Posterior vena cava (tissue), 2 donors: ENCODE measurements at places on chromosomes 6 and 20. TPM values are rescaled to one million over a fixed set of nuclear protein-coding genes. Genes with fewer than 3 reads are reported as not detected.

GRCh38 chr6:11917951-11918738, 94.0 kb upstream of the HIVEP1 start:
- no peak for DNase-seq

GRCh38 chr20:51365670-51366069, 176.8 kb downstream of the NFATC2 start:
- DNase-seq, result peak; percentile 80

GRCh38 chr6:168156742-168157265, 77.8 kb upstream of the FRMD1 start:
- DNase-seq, result no peak

GRCh38 chr20:9995510-9996272, 39.1 kb upstream of the ANKEF1 start:
- no peak for DNase-seq

Gene GSTA2
- total RNA-seq, result not detected

- DNase-seq, result no peak
Measured at GRCh38 chr6:155388591-155388990, 67.0 kb downstream of the NOX3 start.

Gene HLA-F
- 61.8 TPM for total RNA-seq

DNA sequence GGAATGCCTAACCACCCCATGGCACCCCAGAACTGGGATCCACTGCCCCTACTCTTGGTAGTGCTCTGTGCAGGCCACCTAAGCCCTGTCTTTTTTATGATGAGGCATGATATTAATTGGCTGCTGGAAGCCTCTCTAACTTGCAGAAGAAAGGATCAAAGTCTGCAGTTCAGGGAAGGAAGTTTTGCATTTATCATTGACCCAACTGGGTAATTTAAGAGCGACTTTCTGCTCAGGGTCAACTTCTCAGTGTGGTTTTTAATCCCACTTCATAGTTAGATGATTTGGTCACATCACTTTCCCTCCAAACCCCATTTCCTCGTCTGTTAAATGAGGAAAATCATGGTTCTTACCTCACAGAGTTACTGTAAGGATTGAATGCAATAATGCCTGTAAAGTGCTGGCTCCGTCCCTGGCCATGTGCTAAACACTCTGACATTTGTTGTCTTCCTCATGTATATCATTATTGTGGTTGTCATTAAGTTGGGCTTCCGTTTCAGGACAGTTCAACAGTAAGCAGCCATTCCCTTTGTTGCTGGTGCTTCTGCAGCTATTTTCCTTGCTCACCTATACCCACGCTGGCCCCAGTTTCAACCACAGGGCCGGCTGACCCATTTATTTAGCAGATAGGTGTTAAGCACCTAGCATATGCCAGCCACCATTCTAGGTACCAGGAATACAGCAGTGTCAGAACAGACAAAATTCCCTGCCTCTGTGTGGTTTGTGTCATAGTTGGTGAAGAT, 14.2 kb downstream of the E2F3 start:
- no peak for DNase-seq

GRCh38 chr20:20782755-20783154, 70.3 kb upstream of the RALGAPA2 start:
- DNase-seq, result no peak

- peak; percentile 83 for DNase-seq
Measured at GRCh38 chr6:16154904-16155303, 26.0 kb downstream of the MYLIP start.

- no peak for DNase-seq
Measured at GRCh38 chr20:40781327-40782042, 92.4 kb upstream of the MAFB start.

DNA sequence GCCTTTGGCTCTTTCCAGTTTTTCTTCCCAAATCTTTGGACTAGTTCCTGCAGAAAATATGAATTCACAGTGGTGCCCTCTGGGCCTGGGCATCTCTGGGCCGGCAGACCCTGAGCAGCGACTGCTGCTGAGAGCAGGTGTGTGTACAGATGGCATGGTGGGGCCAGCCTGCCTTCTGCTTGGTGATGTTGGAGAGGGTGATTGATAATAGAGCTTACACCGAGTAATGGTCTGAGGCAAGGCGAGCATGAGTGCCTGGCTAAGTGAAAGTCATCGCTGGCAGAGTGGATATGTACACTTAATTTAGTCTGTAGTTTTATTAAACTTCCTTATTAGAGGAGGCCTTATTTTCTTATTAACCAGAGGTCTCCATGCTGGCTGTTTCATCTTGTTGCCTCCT, 156.9 kb downstream of the CDKAL1 start:
- DNase-seq, result no peak

DNA sequence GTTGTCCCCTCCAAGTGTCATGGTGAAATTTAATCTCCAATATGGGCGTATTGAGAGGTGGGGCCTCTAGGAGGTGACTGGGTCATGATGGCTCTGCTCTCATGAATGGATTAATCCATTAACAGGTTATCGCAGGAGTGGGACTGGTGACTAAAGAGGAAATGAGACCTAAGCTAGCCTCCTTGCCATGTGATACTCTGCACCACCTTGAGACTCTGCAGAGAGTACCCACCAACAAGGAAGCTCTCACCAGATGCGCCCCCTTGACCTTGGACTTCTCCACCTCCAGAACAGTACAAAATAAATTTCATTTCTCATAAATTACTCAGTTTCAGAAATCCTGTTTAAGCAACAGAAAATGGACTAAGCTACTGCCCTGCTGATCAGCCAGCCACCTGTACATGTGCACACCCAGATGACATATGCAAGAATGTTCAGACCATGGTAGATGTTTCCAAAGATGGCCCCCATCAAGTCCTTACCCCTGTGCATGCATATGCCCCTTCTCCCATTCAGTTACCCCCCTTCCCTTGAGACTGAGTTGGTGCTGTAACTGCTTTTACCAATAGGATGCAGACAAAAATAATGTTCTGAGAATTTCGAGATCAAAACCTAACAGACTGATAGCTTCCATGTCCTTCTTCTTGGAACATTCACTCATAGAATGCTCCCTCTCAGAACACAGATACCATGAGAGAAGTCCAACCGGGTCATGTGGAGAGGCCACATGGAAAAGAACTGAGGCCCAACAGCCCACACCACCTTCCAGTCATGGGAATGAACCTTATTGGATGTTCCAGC, 28.4 kb downstream of the MAP3K5 start:
- no peak for DNase-seq

Gene CCN6
- total RNA-seq, result not detected

DNA sequence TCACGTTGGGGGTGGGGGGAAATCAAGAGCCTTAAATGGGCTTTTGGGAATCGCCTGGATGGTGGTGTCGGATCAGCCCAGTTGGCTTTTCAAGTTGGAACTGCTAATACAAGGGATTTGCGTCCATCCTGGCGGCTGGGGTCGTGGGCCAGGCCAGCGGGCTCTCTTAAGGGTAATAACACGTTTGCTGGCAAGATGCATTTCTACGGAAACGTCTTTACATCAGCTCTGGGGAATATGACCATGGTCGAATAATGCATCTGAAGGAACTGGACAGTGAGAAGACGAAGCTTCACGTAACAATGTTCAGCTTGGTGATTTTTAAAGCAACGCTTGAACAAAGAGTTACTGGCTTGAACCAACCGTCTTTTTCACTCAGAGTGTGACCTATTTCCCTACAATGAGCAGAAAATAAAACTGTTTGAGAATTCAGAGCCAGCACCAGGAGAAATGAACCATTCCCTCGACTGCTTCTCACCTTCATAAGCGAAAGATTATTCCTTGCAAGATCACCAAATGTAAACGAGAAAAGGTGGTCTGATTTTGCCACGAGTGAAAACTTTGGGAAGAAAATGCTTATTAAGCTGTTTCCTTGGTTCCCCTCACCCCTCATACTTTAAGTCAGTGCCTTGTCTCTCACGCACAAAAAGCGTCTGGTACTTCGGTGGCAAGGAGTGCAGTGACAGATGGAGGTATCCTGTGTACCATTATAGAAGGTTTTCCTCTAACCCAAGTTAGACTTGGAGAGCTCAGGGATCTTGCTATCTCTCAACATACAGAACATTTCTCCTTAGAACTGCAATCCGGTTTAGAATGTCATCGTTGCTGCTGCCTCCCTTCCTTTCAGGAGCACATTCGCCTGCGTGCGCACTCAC, 1.4 kb upstream of the MARCKS start:
- DNase-seq, result no peak

DNA sequence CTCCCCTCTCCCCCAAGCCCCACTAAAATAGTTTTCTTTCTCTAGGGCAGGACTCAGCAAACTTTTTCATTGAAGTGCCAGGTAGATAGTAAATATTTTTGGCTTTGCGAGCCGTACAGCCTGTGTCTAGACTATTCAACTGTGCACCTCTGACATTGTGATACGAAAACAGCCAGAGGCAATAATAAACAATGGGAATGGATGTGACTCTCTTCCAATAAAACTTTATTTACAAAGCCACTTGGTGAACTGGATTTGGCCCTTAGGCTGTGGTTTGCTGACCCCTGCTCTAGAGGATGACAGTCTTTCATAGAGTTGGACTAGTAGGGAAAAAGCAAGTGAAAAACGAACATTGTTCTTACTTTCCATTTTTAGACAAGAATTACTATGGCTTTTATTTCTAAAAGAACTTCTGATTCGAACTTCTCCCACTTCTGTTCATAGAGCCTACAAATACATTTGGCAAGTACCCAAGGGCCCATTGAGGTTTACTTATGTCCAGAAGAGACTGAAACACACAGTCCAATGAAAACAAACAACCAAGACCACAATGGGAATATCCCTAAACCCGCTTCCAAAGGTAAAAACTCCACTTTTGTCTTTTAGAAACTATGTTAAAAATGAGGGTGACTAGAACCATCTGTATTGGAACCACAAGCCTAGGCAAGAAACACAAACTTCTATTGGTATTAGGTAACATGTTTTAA, 46.4 kb upstream of the CDKAL1 start:
- no peak for DNase-seq

GRCh38 chr20:62804627-62805154, at the start of gene OGFR:
Gene OGFR (plus strand): TSS chr20:62804835. CDS start chr20:62804860, 25 bp downstream.
- DNase-seq, result no peak

- DNase-seq, result no peak
Measured at GRCh38 chr6:63862486-63863198, 227.0 kb downstream of the PHF3 start.

Gene NRN1
- 15.9 TPM for total RNA-seq

DNA sequence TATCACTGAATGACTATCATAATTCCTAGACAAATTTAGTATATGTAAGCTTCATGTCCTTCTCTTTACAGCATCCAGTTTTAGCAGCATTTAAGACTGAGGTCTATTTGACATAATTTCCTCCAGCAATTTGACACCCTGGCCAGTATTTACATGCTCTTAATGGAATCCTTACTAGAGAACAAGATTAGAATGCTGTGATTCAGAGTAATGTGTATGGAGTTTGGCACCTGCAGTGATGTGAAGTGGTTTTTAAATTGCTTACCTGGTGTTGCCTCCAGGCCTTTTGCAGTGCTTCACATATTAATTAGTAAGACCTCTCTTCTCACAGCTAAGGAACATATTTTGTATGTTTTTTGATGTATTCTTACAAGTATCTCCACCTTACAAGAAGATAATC, 9.8 kb downstream of the NKX2-4 start:
- DNase-seq, result no peak

Gene FBXO30
- total RNA-seq, result 17.4 TPM

GRCh38 chr20:35117196-35117595, 24.6 kb upstream of the TRPC4AP start:
- DNase-seq, result no peak

- no peak for DNase-seq
Measured at GRCh38 chr6:10138917-10139316, 276.0 kb downstream of the TFAP2A start.

Gene TP53RK
- total RNA-seq, result 12.4 TPM

DNA sequence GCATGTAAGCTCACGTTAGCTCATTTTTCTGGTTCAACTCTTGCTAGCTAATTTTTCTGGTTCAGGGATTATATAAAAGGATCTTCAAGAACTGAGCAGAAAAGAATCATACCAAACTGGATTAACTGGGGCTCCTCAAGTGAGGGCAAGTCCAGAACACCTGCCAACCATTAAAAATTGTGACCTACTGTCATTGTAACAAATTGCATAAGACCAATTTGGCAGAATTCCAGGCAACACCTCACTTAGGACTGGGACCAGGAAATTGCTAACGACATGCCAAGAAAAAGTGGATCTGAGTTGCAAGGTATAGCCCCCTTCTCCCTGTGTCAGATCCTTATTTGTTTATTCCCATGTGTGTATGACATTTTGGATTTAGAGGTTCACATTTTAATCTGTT, 216.6 kb downstream of the HIVEP2 start:
- DNase-seq, result no peak

GRCh38 chr6:150683320-150683719, 83.6 kb downstream of the PLEKHG1 start:
- DNase-seq, result no peak

GRCh38 chr6:108555399-108556052, 5.2 kb upstream of the FOXO3 start:
- no peak for DNase-seq

DNA sequence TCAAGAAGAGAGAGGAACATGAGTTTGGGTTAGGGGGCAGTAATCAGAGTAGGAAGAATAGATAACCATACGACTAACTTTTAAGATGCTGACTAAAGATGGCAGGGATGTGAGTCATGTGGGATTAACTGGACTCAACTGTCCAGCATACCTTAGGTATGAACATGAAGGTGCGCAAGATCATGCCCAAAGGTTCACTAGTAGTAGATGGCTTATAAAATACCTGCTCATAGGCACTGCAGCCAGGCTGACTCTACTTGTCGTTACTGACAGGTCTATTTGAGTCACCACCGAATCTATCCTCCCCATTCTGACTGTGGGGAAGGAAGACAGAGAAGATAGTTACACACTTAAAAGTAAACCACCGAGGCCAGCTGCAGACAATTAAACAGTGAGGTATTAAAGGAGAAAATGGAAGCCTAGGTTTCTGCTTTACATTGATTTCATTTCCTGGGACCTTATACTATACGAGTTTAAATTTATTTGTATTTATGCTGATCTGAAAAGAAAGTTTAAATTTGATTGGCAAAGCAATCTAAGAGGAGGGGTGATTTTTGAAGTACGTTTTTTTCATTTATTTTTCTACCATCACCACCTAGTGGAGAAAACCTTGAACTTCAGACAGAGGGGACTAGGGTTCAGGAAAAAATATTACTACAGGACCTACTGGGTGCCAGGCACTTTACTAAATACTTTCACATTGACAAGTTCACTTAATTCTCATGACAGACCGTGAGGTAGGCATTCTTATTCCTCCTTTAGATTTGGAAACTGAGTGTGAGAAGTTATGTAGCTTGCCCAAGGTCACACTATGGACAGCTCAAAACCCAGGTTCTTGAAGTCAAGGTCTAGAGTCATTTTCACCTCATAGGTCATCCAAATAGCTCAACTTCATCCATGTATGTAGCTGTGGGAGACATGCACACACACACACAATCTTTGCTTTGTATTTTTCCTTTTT, 4.0 kb upstream of the WRNIP1 start:
- no peak for DNase-seq

Gene RNGTT
- 13.5 TPM for total RNA-seq

- DNase-seq, result no peak
Measured at GRCh38 chr6:41441598-41442351, 104.4 kb upstream of the FOXP4 start.

Gene LHFPL5
- total RNA-seq, result not detected

Gene SLC22A16
- total RNA-seq, result 1.6 TPM

Gene SEMG1
- total RNA-seq, result not detected

- no peak for DNase-seq
Measured at GRCh38 chr6:146545581-146545980, 1.9 kb downstream of the RAB32 start.

- DNase-seq, result no peak
Measured at GRCh38 chr6:130129762-130130246, 92.9 kb downstream of the SAMD3 start.

Gene ORC3
- total RNA-seq, result 16.0 TPM
